ENCODE measurements at places on chromosomes 6 and 20.

- DNase-seq, result no peak
Observed at GRCh38 chr6:45648262-45648620, 270.5 kb upstream of the SUPT3H start.

GRCh38 chr20:10761232-10761631 is 87.4 kb upstream of the JAG1 start:
- DNase-seq, result no peak

- DNase-seq, result no peak
Observed at GRCh38 chr6:31607317-31607716, 7.7 kb upstream of the AIF1 start.

DNA sequence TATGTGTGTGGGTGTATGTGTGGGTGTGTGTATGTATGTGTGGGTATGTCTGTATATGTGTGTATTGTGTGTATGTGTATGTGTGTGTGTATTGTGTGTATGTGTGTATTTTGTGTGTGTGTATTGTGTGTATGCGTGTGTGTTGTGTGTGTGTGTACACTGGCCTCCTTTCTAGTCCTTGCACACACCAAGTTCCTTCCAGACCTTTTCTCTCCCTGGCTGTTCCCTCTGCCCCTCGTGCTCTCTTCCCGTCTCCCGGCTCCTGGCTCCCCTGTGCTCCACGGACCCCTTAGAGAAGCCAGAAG is 11.4 kb downstream of the VSTM2L start:
- no peak for DNase-seq

DNA sequence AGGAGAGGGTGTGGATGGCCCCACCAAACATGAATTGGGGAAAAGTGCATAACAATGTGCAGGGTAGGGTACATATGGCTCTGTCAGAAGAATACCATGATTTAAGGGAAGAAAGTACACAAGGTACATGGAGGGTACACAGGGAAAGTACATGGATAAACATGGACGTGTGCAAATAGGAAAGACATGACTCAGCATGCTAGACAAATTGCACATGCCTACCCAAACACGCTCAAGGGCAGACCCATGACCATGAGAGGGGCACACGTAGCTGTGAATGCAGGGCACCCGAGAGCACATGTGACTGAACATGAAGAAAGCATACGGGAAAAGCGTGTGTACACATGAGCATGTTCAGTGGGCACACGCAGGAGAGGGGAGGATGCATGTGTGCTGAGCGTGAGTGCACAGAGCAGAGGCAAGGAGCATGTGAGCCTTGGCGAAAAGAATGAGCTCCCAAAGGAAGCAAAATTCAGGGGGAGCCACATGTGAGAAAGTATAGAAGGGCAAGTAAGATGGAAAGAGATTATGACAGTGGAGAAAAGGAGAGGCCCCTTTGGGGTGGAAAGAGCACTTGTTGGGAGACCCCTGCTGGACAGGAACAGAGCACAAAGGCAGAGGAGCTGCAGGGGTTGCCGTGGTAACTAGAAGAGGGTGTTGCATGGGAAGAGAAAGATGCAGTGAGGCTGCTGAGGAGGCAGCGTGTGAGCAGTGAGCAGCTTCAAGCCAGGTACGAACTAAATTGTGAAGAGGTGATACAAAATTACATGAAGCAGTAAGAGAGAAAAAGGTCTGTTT is 17.8 kb downstream of the OR2H2 start:
- no peak for DNase-seq

GRCh38 chr6:90146921-90147649 is 149.6 kb downstream of the BACH2 start:
- no peak for DNase-seq

GRCh38 chr6:155311086-155311485 is 3.2 kb downstream of the TFB1M start:
- DNase-seq, result no peak

DNA sequence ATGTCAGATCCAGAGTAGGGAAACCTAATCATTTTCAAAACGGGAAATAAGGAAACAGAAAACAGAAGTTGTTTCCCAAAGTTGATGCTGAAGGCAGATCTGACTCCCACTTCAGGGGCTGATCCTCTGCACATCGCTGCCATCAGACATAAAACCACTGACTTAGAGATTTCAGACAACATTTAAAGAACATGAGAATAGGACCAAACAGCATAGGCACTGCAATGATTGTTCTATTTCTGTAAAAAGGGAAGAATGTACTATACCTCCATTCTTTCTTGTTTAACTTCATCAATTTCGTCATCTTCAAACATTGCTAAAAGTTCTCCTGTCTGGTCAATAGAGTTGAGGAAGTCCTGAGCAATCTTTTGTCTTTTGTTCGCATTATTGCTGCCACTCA is 324.7 kb upstream of the RUNX2 start:
- no peak for DNase-seq

All from SW480 (cell line).